ENCODE measurements at places on chromosomes 3 and 15.

DNA sequence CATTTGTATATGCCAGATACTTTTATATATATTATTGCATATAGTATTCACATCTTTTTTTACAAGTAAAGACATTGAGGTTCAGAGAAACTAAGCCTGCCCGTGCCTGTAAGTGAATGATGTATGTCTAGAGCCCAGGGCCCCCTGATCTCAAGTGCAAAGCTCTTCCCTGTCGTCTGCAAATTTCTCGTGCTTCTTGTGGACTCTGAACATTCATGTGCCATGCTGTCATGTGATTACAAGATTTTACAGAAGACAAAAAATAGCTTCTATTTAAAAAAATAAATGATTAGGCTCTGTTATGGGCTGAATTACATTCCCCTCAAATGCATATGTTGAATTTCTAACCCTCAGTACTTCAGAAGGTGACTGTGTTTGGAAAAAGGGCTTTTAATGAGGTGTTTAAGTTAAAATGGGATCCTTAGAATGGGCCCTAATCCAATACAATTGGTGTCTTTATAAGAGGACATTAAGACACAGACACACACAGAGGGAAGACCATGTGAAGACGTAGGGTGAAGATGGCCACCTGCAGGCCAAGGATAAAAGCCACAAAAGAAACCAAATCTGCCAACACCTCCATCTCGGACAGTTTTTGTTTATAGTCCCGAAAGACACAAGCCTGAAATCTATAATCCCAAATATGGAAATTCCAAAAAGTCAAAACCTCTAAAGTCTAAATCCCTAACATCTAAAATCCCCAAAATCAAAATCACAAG, 3.9 kb upstream of the MASP1 start:
- DNase-seq, result no peak

DNA sequence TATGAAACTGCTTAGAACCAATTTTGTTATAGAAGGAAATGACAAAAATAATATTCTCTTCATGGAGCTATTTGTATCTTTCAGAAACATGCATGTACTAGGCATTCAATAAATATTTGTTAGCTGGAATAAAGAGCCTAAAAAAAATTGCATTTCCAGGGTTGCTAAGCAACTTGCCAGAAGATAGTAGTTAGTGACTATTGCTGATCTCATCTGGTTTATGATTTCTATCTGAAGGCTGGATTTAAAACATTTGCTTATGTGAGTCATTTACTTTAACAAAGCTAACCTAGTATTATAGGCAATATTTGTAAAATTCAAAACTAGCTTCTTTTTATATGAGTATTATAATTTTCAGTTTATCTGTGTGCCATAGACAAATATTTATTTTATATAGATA, 78.3 kb downstream of the NAALADL2 start:
- DNase-seq, result no peak

- peak; percentile 41 for DNase-seq
These were observed 22.5 kb downstream of the CHST14 start for GRCh38 chr15:40493089-40493840.

GRCh38 chr15:25811481-25811906, 51.6 kb downstream of the ATP10A start:
- no peak for DNase-seq

DNA sequence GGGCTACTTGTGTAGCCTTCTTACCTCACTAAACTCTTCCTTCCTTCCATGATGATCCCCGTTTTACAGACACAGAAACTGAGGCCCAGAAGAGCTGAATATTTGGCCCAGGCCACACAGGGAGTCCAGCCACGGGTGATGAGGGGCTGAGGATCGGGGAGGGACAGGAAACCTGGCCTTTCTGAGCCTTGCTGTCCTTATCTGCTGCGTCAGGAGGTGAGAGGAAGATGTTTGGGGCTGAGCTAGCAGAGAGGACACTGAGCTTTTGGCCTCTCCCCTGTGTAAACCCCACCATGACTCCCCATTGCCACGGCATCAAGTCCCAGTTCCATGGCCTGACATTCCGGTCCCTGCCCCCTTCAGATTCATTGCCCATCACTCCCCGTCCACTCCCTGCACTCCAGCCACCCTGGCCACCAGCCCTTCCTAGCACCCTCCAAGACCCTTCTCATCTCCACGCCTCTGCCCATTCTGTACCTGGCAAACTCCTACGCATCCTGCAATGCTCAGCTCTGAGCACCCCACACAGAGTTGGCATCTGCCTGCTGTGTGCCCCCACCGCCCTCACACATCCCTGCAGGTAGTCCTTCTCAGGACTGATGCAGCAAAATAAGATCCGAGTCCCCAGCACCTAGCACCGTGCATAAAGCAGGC, 103.0 kb downstream of the FBLN2 start:
- DNase-seq, result no peak

GRCh38 chr15:63940966-63941620, 105.2 kb downstream of the DAPK2 start:
- DNase-seq, result no peak

GRCh38 chr15:77577366-77577950, 55.3 kb downstream of the LINGO1 start:
- no peak for DNase-seq

DNA sequence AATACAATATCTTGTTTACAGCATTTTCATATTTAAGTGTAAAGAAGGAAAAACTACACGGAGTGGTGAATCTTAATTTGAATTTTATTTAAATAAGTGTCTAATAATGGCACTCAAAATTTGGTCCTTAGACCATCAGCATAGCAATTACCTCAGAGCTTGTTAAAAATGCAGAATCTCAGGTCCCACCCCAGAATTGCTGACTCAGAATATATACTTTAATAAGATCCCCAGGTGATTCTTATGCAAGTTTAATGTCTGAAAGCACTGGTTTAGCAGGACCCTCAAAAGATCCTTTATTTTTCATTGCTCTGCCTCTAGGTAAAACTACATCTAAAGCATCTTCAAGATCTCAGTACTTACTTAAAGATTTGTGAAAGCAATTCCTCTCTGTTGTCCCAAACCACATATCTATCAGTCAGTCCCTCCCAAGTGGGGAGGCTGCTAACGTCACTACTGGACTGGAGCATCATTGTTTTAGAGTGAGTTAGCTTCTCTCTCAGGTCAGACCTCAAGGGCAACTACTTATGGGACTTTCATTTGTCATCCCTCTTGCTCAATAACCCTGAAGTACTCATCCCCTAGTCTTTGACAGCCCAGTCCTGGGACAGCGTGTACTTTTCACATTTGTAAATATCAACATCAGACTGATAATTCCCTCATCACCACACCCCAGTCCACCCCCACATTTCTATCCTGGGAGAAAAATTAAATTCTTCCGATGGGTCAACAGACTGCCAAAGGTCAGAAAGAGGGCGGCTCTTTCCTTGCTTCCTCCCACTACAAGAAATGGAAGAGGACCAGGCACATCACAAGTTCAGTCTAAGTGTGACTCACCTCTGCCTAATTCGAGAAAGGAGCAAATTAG, 76.7 kb downstream of the CBLB start:
- no peak for DNase-seq

GRCh38 chr15:41416128-41416741, 660 bp upstream of the RTF1 start:
- DNase-seq, result no peak

DNA sequence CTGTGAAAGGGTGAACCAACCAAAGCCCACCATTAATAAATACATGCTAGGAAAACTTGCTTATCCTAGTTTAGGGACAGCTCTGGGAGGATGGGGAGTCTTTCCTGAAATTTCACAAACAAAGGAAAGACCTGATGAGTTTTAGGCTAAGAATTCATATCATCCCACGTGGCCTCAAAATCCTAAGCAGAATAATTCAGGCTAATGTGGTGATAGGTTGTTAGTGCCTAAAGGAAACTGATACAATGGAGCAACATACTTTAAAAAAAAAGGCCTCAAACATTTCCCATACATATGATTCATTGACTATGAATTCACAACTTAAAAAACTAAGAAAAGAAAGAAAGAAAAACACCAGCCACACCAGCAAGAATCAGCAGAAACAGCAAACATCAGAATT, 126.9 kb upstream of the CNTN4 start:
- no peak for DNase-seq

DNA sequence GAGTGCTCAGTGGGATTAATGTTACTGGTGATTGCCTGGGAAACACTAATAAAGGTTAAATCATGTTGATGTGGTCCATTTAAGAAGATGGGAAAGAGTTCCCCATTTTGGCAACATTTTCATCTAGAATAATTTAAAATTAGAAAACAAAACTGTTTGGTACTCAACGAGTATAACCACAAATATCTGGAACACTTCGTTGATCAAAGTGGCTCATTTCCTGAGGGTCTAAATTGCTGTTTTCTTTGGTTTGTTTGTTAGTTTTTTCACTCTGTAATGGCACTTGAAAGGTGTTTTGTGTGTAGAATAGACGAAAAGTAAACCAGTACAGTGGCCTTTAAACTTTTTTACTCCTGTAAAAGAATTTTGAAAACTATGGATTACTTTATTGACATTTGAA, 73.9 kb downstream of the BBX start:
- no peak for DNase-seq

GRCh38 chr3:51099794-51100535, 285.1 kb upstream of the MANF start:
- no peak for DNase-seq

DNA sequence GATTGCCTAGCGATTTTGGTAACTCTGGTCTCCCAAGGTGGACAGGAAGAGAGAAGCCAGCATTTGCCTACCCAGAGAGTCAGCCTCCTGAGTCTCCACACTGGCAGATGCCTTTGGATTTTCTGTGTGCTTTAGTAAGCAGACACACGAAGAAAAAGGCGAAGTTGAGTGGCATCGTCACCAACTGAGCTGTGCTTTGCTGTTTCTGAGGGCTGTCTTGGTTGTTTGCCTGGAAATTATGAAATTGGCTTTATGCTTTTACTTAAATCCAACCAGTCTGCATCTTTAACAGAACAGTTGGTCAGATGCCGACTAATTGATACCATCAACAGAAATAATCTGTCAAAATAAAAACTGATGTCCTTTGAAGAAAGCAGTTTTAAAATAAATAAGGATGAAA, 56.0 kb downstream of the CACNA2D3 start:
- no peak for DNase-seq

- no peak for DNase-seq
These were observed 50.0 kb upstream of the CORO2B start for GRCh38 chr15:68528626-68529290.

DNA sequence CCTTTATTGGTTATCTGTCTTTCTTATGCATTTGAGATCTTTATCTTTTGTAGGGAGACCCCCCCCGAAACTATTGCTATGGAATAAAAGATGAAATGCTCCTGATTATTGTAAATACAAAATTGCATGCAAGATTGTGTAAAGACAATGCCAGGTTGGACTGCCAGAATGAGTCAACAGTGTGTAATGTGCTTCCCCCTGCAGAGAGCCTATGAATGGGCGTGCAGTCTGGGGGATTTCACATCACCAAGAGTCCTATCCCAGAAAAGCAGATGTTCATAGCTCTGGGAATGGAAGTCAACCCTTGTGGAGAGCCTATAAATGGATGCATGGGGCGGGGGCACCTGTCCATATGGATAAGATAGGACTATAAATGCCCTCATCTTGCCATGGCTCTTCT, 584.3 kb downstream of the NSUN3 start:
- no peak for DNase-seq

DNA sequence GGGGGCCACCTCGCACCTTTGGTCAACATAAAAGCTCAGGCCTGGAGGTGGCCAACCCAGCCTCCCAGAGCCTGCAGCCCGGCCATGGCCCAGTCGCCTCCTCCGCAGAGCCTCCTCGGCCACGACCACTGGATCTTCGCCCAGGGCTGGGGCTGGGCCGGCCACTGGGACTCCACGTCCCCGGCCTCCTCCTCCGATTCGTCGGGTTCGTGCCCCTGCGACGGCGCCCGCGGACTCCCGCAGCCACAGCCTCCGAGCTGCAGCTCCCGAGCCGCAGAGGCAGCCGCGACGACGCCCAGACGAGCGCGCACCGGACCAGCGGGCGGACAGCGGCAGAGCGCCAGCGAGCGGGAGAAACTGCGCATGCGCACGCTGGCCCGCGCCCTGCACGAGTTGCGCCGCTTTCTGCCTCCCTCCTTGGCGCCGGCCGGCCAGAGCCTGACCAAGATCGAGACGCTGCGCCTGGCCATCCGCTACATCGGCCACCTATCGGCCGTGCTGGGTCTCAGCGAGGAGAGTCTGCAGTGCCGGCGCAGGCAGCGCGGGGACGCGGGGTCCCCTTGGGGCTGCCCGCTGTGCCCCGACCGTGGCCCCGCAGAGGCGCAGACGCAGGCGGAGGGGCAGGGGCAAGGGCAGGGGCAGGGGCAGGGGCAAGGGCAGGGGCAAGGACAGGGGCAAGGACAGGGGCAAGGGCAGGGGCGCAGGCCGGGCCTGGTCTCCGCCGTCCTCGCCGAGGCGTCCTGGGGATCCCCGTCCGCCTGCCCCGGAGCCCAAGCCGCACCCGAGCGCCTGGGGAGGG, at the start of gene MESP2:
MESP2 (plus strand) TSS at position 59 of the 799 bp plus-strand sequence; CDS start at position 85, 26 bp downstream.
- peak; percentile 73 for DNase-seq

- no peak for DNase-seq
These were observed 221.2 kb downstream of the NLGN1 start for GRCh38 chr3:173618703-173619102.

DNA sequence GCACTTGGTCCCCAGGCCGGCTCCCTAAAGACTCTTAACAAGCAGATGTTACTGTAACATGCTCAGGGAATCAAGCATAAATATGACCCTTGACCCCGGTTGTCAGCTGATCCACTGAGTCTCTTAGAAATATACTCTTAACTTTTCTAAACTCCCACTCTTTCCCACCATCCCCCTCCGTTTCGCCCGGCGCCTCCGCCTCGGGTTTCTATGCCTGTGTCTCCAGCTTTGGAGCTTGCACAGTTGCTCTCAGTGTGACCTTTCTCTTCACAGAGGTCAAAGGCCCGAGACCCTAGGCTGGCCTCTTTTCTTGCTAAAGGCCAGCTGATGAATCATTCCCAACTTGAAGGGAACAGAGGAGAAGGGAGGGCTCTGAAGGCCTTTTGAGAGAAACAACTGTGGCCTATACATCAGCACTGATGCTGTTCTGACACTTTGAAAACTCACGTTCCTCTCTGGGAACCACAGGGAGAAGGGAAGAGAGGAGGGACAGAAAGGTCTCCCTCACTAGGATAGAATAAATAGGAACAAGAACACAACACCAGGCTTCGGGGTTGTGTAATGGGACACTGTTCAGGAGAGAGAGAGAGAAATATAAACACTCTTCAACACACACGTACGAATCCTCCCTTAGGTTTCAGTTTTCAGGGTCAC, 484.5 kb upstream of the NR2F2 start:
- DNase-seq, result no peak

DNA sequence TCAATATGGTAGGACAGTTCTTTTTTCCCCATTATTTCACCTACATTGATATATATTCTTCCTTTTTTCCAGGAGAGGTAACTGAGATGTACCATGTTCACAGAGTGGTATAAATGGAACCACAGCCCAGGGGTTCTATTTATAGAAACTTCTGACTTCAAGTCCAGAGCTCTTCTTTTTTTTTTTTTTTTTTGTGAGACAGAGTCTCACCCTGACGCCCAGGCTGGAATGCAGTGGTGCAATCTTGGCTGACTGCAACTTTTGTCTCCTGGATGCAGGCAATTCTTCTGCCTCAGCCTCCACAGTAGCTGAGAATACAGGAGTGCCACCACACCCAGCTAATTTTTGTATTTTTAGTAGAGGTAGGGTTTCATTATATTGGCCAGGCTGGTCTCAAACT, 267.1 kb upstream of the TPRG1 start:
- no peak for DNase-seq
